GDM1 (cell line): ENCODE measurements at places on chromosomes 1 and 21.

DNA sequence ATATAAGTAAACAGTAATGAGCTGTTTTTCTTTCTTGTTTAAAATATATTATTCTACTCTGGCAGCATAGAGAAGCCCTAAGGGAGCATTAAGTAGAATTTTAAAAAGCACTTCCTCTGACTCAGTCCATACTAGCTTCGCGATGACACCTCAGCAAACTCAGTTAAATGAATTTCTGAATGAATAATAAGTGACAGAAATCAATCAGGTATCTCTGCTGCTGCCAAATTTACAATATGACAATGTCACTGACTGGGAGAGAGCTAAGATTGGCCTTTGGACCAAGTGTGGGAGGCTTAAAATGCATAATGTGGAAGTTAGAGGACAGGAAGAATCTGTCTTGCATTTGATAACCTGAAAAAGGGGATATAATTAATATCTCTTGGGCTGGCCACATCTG, 296.1 kb downstream of the HHIPL2 start:
- DNase-seq, result no peak

DNA sequence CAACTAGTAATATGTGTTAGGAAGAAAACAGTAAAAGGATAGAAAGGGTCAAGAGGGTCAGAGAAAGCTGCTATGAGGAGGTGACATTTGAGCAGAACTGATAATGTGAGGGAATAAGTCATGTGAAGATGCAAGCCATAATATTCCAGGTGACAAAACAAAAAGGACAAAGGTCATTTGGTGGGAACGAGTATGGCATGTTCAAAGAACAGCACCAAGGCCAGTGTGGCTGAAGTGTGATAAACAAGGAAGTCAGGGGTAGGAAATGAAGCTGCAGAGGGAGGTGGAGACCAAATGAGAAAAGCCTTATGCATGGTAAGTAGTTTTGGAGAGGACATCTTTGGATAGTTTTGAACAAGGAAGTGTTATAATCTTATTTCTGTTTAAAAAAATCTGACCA, 46.7 kb downstream of the LPGAT1 start:
- no peak for DNase-seq

- DNase-seq, result no peak
These were observed 207.4 kb downstream of the FGGY start for GRCh38 chr1:59504276-59504675.

DNA sequence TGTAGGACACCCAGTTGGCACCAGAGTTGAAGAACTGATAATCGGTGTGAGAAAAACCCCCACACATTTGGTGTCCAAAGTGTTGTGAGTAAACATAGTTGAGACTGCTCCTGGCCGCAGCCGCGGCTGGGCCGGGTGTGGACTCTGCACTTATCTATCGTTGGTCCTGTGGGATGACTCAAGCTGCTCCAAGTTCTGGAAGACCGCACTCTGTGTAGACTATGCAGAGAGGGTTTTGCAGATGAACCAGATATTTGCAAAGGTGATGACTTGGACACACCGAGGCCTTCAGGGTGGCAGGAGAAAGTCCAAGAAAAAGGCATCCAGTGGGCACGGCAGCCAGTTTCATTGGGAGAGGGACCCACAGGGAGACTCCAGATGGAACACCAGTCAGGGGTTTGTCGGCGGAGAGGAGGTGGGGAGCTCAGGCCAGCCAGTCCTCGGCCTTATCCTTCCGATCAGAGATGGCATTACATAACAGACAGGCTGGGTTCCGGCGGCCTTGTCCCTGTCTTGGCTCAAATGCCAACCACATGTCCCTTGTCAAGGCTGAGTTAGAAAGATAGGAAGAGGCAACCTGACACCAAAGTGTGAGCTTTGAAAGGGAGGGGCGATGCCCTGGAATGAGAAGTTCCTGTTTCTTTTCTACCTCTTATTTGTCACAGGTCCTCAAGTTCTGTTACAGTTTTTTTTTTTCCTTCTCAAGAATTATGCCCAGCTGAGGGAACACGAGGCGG, 21.1 kb downstream of the C2CD2 start:
- DNase-seq, result peak; percentile 64

- no peak for DNase-seq
These were observed 365.9 kb downstream of the TGFB2 start for GRCh38 chr1:218711001-218711400.

DNA sequence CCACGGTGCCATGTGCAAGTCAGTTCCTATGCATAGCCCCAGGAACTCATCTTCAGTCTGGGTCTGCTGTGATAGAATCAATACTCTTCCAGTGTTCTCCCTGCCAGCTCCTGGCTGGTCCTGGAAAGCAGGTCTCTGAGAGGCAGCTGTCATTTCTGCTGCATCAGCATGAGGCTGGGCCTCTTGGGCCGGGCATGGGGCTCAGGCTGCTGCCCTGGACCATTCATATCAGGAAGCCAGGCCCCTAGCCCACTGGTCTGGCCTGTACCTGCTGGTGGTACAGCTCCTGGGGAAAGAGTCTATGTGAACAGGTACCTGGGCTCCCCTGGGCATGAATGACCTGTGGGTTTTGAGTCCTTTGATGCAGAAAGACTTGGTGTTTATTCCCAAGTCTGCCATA, 173.6 kb upstream of the CSF3R start:
- no peak for DNase-seq

DNA sequence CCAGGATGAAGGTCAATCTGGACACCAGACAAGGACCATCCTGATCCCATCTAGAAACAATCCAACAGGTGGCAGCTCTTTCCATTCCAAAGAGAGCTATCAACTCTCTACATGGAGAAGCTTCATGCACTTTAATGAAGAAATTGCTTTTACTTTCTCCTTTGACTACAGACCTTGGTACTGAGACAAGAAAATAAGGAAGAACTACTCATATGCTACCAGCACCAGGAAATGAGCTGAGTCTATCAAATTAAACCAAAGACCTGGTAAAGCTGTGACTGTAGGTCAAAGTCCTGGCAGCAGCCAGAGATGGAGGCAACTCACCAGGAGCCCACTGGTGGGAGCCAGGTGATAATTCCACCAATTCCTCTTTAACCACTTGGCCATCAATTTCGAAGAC, 64.3 kb upstream of the LRRC8B start:
- DNase-seq, result no peak

GRCh38 chr1:165841582-165842017, 14.2 kb downstream of the UCK2 start:
- no peak for DNase-seq

DNA sequence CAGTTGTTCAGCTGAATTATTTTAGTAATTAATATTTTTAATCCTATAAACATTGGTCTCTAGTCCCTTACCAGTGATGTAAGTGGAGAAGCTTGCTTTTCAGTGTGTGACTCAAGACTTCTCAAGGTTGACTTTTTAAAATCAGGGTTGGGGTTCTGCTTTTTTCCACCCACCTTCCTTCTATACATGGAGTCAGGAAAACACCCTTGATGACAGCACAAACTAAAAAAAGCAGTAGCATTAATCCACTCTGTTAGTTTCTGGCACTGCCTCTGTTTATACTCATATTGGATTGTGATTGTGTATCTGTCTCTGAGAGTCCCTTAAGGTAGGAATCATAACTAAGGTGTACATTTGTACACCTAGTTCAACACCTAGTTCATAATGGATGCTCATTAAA, 8.3 kb upstream of the PLEKHO1 start:
- no peak for DNase-seq

GRCh38 chr21:39763272-39763970, 18.4 kb downstream of the IGSF5 start:
- no peak for DNase-seq

DNA sequence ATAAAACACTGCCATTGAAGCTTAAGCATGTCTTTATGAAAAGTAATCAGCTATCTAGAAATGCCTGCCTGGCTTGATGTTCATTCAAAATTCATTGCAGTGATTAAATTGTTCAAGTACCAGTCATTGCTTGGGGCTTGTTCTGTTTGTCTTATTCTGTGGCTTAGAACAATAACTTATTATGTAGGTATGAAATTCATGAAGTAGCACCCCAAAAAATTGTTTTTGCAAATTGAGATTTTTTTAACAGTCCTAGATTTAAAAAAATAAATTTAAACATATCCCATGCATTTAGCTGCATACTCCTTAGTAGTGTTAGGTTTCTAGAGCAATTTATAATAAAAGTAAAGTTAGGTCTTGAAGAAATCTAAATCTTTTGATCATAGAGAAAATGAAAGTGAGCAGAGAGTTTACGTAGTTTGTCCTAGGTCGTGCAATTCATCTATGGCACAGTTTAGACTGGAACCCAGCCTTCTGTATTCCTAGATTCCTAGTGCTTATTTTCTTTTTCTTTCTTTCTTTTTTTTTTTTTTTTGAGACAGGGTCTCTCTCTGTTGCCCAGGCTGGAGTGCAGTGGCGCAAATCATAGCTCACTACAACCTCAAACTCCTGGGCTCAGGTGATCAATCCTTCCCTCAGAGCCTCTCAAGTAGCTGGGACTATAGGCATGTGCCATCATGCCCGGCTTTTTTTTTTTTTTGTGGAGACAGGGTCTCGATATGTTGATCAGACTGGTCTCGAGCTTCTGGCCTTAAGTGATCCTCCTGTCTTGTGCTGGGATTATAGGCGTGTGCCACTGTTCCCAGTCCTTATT, 9.3 kb downstream of the MIER1 start:
- no peak for DNase-seq

DNA sequence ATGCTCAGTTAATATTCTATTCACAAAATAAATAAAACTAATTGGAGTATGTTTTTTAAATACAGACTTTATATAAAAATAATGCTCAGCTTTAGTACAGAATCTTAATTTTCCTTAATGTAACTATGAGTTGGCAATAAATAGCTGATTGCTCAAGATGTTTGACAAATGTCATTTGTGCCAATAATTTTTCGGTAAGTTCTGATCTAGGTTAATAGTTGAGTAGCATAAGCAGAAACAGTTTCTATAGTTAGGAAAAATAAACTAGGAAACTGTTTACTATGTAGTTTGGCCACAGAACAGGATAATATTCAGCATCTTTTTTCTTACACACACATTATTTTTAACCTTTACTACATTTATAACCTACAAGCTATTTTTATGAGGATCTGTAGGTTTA, 40.3 kb downstream of the KCTD3 start:
- DNase-seq, result no peak

DNA sequence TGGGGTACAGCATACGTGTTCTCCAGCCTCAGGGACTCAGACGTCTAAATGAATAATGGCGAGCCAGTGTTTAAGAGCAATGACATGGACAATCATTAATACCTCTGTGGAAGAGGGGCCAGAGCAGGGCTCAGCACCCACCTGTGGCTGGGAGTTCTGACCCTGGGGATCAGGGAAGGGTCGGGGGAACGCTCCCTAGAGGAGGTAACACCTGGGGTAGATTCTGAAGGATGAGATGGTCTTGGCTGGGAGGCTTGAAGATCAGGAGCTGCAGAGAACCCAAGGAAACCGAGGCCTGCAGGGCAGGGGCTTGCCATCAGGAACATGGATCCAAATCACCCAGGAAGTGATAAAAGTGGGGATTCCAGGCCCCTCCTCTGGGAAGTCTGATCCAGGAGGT, 138.2 kb upstream of the RUNX3 start:
- DNase-seq, result no peak

- DNase-seq, result no peak
These were observed 59.8 kb downstream of the RHBG start for GRCh38 chr1:156428746-156429288.

GRCh38 chr21:36482673-36483072, 2.8 kb upstream of the CLDN14 start:
- DNase-seq, result no peak

- no peak for DNase-seq
These were observed 3.0 kb upstream of the LACTBL1 start for GRCh38 chr1:22975694-22976093.

- DNase-seq, result no peak
These were observed 16.3 kb downstream of the AGPAT3 start for GRCh38 chr21:43881283-43881682.
